ENCODE measurements at places on chromosomes 6 and 20.

- no peak overlapping the region for H3K4me3 ChIP-seq
- no peak for DNase-seq
- no peaks in the 10 kb centered on the region for H3K36me3 ChIP-seq
- H3K27me3 ChIP-seq: peaks cover 2% of the 10 kb centered on the region
- H3K27ac ChIP-seq: no peak overlapping the region
These were observed 152.0 kb downstream of the ANKRD60 start for GRCh38 chr20:58076405-58076804.

- H3K36me3 ChIP-seq: no peaks in the 10 kb centered on the region
- no peaks in the 10 kb centered on the region for H3K27me3 ChIP-seq
These were observed 230.0 kb upstream of the SULF2 start for GRCh38 chr20:48015141-48015910.

- no peak overlapping the region for H3K27ac ChIP-seq
- H3K27me3 ChIP-seq: no peaks in the 10 kb centered on the region
- no peak overlapping the region for H3K4me3 ChIP-seq
- no peaks in the 10 kb centered on the region for H3K36me3 ChIP-seq
- no peak for DNase-seq
These were observed 110.9 kb downstream of the ADGRG6 start for GRCh38 chr6:142412658-142413057.

DNA sequence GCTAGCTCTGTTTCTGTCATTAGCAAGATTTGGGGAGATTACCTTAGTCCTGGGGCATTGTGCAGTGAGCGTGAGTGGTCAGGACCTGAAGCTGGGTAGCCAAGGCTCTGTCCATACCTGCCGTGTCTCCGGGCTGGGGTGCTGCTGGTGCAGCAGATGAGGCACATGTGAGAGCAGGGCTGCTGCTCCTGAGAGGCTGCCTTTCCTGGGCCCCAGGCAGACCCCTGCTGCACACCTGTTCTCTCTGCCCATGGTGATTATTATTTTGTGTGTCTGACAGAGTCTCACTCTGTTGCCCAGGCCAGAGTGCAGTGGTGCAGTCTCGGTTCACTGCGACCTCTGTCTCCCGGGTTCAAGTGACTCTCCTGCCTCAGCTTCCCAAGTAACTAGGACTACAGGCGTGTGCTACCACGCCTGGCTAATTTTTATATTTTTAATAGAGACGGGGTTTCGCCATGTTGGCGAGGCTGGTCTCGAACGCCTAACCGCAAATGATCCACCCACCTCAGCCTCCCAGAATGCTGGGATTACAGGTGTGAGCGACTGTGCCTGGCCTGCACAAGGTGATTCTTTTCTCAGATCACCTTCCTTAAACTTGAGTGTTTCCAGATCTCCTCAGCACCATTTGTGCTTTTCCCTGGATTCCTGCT lies 36.8 kb upstream of the IRF4 start:
- H3K4me3 ChIP-seq: no peak overlapping the region
- H3K36me3 ChIP-seq: peaks cover 14% of the 10 kb centered on the region
- no peaks in the 10 kb centered on the region for H3K27me3 ChIP-seq
- H3K27ac ChIP-seq: no peak overlapping the region
- H3K4me1 ChIP-seq: peaks cover 40% of the 10 kb centered on the region

DNA sequence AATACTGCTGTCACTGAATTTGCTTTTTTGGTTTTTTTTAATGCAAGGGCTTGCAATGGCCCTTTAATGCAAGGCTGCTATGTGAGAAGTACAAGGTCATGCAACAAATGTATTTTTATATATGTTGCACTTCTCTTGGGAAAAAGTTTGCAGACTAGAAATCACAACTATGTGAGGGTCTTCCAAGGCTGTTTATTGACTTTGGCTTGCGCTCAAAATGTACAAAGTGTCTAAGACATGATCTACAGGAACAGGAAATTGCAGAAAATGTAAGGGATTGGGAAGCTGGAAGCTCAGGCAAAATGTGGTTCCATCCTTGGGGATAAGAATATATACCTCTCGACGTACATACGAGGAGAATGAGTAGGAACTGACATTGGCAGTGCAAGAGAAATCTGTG lies 92.2 kb upstream of the F13A1 start:
- no peaks in the 10 kb centered on the region for H3K27me3 ChIP-seq
- H3K4me3 ChIP-seq: no peak overlapping the region
- H3K36me3 ChIP-seq: no peaks in the 10 kb centered on the region
- no peak for DNase-seq
- H3K4me1 ChIP-seq: peaks cover 3% of the 10 kb centered on the region

- H3K4me1 ChIP-seq: peaks cover 39% of the 10 kb centered on the region
- H3K4me3 ChIP-seq: no peak within 1 kb of the TSS
- H3K36me3 ChIP-seq: no peaks in the 10 kb centered on the region
- H3K27me3 ChIP-seq: no peaks in the 10 kb centered on the region
- DNase-seq: no peak
These were observed at the start of gene BNIP5 for GRCh38 chr6:36336779-36337241. Gene BNIP5, minus strand, starts transcription at chr6:36336888. Its CDS starts 6,198 bp downstream, at chr6:36330690.

DNA sequence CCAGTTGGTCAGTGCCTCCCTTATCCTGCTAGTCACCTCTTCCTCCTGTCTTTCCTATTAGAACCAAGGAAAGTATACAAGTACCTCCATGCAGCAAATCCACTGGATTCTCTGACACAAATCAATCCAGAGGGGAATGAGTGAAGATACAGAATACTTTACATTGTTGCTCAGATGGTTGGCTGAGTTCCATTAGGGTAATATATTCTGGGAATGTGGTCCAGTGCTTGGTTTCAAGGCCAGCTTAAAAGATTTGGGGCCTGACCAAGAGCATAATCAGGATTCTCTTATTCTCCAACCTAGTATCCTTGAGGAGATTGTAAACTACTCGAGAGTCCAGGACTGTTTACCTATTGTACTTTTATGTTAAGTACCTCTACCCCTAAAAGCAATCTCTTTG lies 23.0 kb downstream of the CARMIL1 start:
- DNase-seq: no peak

DNA sequence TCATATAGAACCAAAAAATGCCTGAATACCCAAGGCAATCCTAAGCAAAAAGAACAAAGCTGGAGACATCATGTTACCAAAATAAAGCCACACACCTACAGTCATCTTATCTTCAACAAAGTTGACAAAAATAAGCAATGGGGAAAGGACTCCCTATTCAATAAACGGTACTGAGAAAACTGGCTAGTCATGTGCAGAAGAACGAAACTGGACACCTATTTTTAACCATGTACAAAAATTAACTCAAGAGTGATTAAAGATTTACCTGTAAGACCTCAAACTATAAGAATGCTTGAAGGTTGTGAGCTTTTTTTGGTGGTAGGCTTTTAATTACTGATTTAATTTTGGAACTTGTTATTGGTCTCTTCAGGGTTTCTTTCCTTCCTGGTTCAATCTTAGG lies 236.0 kb upstream of the DEFB112 start:
- no peak for DNase-seq
- H3K27ac ChIP-seq: no peak overlapping the region

- no peaks in the 10 kb centered on the region for H3K36me3 ChIP-seq
- no peaks in the 10 kb centered on the region for H3K27me3 ChIP-seq
- H3K27ac ChIP-seq: no peak overlapping the region
- no peak overlapping the region for H3K4me3 ChIP-seq
- H3K4me1 ChIP-seq: peaks cover 7% of the 10 kb centered on the region
- DNase-seq: no peak
These were observed 363.4 kb upstream of the JARID2 start for GRCh38 chr6:14882394-14883026.

DNA sequence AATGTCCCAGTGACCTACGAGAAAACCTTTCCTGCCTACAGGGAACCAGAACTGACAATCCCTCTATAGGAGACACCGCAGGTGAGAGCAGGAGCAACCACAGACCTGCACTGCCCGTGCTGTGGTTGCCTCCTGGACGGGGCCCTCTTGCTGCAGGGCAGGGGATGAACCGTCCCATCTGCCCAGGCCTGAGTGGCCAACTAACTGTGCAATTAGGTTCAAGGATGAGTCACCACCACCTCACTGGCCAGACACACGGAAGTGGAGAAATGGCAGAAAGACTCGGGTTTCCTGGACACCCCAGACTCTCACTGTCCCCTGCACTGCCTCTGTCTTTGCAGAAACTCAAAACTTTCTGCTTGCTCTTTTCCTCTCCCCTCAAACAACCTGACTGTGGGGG lies 13.8 kb upstream of the HLA-G start:
- no peaks in the 10 kb centered on the region for H3K4me1 ChIP-seq
- no peak overlapping the region for H3K27ac ChIP-seq
- H3K4me3 ChIP-seq: no peak overlapping the region
- no peaks in the 10 kb centered on the region for H3K27me3 ChIP-seq
- no peak for DNase-seq
- H3K36me3 ChIP-seq: no peaks in the 10 kb centered on the region

GRCh38 chr6:128414943-128415342 lies 105.5 kb downstream of the PTPRK start:
- no peaks in the 10 kb centered on the region for H3K4me1 ChIP-seq
- H3K4me3 ChIP-seq: no peak overlapping the region
- no peak for DNase-seq
- no peaks in the 10 kb centered on the region for H3K27me3 ChIP-seq
- no peaks in the 10 kb centered on the region for H3K36me3 ChIP-seq
- no peak overlapping the region for H3K27ac ChIP-seq

GRCh38 chr6:138685257-138685656 lies 88.3 kb upstream of the CCDC28A start:
- no peak for DNase-seq
- H3K4me1 ChIP-seq: no peaks in the 10 kb centered on the region
- no peak overlapping the region for H3K4me3 ChIP-seq
- no peak overlapping the region for H3K27ac ChIP-seq
- no peaks in the 10 kb centered on the region for H3K36me3 ChIP-seq

- no peak overlapping the region for H3K4me3 ChIP-seq
- H3K4me1 ChIP-seq: no peaks in the 10 kb centered on the region
- H3K27me3 ChIP-seq: no peaks in the 10 kb centered on the region
- no peak overlapping the region for H3K27ac ChIP-seq
These were observed 27.1 kb upstream of the SMOC2 start for GRCh38 chr6:168413856-168414255.

- peak; percentile 84 for DNase-seq
- peaks cover 33% of the 10 kb centered on the region for H3K4me1 ChIP-seq
- H3K4me3 ChIP-seq: no peak overlapping the region
- no peaks in the 10 kb centered on the region for H3K27me3 ChIP-seq
These were observed 19.2 kb downstream of the BLTP3A start for GRCh38 chr6:34810936-34811632.

- no peaks in the 10 kb centered on the region for H3K27me3 ChIP-seq
- no peaks in the 10 kb centered on the region for H3K4me1 ChIP-seq
- no peaks in the 10 kb centered on the region for H3K36me3 ChIP-seq
These were observed 301.7 kb upstream of the PLN start for GRCh38 chr6:118246406-118246805.

DNA sequence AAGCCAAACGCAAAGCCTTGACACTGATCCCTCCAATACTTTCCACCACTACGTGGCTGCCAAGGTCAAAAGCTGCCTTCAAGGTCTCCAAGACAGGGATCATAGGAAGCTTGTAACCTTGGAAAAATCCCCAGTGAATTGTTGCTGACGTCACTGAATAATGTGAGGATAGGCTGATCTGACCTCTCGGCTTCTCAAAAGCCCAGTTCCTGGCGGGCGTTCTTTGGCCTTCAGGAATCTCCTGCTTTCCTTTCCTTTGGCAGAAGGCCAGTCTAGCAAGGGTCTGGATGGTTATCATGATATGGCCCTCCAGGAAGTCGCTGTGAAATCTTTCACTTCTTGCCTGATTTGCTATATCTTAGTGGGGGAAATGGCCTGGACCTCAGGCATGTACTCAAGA lies 61.4 kb upstream of the TNFAIP3 start:
- no peaks in the 10 kb centered on the region for H3K27me3 ChIP-seq
- H3K36me3 ChIP-seq: no peaks in the 10 kb centered on the region
- no peak overlapping the region for H3K4me3 ChIP-seq
- H3K27ac ChIP-seq: no peak overlapping the region
- DNase-seq: no peak
- peaks cover 6% of the 10 kb centered on the region for H3K4me1 ChIP-seq

DNA sequence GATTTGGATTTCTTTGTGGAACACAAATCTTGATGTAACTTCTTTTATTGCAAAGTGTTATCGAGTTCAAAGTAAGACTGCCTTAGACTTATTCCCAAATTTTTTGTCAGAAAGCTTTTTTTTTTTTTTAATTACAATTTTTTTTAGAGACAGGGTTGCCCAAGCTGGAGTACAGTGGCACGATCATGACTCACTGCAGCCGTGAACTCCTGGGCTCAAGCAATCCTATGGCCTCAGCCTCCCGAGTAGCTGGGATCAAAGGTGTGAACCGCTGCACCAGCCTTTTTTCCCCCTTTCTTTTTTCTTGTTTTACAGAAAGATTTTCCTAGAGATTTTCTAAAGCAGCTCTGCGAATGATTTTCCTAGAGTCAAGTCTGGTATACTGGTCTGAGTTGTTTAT lies 2.8 kb downstream of the RIOK1 start:
- no peak overlapping the region for H3K4me3 ChIP-seq
- H3K27ac ChIP-seq: no peak overlapping the region
- no peak for DNase-seq
- H3K36me3 ChIP-seq: no peaks in the 10 kb centered on the region
- no peaks in the 10 kb centered on the region for H3K4me1 ChIP-seq
- H3K27me3 ChIP-seq: no peaks in the 10 kb centered on the region

- no peak for DNase-seq
- H3K4me1 ChIP-seq: no peaks in the 10 kb centered on the region
- no peaks in the 10 kb centered on the region for H3K27me3 ChIP-seq
- no peak overlapping the region for H3K4me3 ChIP-seq
- H3K36me3 ChIP-seq: no peaks in the 10 kb centered on the region
These were observed 49.1 kb downstream of the SYTL3 start for GRCh38 chr6:158698931-158699330.

DNA sequence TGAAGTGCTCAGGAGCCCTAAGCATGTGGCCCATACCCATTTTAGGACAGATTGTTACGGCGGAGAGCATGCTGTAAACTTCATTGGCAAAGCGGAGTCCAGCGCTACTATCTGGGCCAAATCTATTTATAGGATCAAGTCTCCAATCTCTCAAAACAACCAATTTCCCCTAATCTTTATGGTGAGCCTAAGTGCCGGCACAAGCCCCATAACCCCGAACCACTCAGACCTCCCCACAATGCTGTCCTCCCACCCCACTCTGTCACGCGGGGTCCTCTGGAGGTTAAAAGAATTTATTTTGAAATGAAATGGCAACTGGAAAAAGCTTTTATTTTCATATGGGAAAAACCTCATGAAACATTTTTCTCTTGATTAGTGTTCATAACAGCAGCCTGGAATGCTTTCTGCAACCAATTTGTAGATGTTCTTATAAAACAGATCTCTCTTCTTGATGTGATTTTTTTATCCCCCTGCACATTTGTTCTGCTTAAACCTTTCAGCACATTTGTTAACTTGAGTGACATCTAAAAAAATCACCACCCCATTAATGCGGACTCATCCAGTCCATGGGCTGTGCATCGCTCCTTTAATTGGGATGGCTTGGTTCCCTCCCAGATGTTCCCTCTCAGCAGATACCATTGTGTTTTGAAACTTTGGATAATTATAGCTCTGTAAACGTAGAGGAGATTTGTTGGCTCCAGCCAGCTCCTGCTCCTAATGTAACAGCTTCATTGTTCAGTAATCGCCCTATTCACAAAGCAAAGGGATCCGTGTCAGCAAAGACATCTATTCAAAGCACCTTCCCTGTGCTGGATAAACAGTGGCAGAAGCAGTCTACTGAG lies 323.6 kb downstream of the CD83 start:
- H3K27me3 ChIP-seq: no peaks in the 10 kb centered on the region
- no peak for DNase-seq
- no peaks in the 10 kb centered on the region for H3K4me1 ChIP-seq

- no peaks in the 10 kb centered on the region for H3K36me3 ChIP-seq
- H3K4me3 ChIP-seq: no peak overlapping the region
These were observed 25.9 kb upstream of the EPB41L1 start for GRCh38 chr20:36128463-36129159.
